ENCODE measurements at places on chromosomes 1 and 21.

GRCh38 chr1:208180421-208180820 lies 63.8 kb downstream of the PLXNA2 start:
- no peak for DNase-seq

- peak; percentile 23 for DNase-seq
Observed at GRCh38 chr1:98870959-98871903, 133.4 kb downstream of the PLPPR5 start.

DNA sequence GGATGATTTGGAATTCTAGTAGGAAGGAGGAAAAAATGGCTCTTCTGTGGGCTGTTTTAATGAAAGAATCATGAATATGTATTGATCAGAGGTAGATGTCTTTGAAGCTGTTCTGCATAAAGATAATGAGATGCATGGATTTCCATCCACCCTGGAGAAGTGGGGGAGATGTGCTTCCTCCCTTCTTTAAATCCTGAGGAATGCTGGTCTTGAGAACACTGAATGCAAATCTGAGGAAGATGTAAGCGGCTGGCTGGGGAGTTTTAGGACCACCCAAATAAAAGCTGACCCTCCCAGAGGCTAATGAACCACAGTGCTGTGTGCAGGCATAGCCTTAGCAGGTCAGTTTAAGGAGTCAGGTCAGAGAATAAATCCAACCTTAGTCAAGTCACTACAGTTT lies 37.3 kb downstream of the ZMYND12 start:
- no peak for DNase-seq

DNA sequence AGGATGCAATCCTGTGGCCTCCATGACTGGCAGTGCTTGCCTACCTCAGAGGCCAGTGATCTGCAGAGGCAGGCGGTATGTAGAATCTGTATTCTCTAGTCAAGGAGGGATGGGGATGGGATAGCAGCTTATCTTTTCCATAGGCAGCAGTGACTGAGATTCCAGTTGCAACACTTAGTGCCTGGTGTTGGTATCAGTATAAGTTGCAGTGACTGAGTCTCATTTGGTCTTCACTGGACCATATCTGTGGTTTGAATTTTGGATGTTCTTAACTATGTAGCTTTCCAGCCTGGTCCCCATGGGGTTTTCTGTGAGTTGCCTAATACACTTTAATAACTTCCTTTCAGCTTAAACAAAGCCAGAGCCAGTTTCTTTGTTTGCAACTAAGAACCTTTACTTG lies 16.5 kb downstream of the DYRK1A start:
- no peak for DNase-seq

- DNase-seq, result no peak
Observed at GRCh38 chr1:42150651-42151050, 2.6 kb upstream of the GUCA2B start.

GRCh38 chr1:21620011-21620410 lies 49.1 kb downstream of the RAP1GAP start:
- no peak for DNase-seq

DNA sequence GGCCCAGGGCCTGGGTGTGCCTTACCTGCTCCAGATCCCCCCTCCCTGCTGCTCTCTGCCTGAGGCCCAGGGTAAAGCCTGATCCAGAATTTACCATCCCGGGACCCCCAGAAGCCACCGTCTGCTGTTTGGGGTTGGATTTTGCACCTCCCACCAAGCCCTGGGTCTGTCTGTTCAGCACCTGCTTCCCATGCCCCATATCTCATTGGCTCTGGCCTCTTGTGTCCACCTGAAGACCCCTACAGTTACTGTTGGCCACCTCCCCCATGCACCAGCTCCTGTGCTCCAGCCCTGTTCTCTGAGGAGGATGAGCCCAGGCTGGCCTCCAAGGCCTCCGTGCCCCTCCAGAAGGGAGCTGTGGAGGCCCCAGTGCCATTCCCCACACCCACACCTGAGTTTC lies 113.9 kb downstream of the GRIK3 start:
- no peak for DNase-seq

DNA sequence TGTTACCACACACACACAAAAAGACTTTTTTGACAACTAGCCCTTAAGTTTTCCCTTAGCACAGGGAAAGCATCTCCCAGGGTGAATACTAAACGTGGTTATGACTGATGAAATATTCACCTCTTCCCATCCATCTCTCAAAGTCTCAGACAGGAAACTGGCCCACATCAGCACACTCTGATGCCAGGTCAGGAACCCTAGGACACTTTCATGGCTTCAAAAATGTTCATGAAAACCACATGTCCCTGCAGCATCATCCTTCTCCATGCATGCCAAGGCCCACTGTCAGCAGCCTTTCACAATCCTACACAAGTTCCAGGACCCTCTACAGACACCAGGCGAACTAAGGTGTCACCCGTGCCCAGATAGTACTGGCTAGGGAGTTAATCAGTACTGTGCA lies 68.7 kb downstream of the DNTTIP2 start:
- no peak for DNase-seq

DNA sequence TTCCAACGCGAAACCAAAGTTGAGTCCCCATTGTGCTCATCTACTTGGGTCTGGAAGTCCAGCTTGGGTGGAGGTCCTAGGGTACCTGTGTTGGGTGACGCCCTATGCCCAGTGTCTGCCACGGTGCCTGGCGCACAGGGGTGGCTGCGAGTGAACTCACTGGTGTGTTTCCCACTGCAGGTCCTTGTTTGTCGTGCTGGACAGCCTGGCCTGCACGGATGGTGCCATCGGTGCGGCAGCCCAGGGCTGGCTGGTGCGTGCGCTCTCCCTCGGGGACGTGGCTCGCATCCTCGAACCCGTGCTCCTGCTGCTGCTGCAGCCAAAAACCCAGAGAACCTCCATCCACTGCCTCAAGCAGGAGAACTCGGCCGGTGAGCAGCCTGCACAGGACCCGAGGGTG lies 80.4 kb upstream of the MORC3 start:
- DNase-seq, result no peak

GRCh38 chr21:34020005-34020847 lies 53.2 kb upstream of the MRPS6 start:
- DNase-seq, result no peak

- no peak for DNase-seq
Observed at GRCh38 chr21:29887313-29888009, 52.3 kb downstream of the GRIK1 start.

- no peak for DNase-seq
Observed at GRCh38 chr1:223179280-223179679, 36.2 kb upstream of the TLR5 start.

DNA sequence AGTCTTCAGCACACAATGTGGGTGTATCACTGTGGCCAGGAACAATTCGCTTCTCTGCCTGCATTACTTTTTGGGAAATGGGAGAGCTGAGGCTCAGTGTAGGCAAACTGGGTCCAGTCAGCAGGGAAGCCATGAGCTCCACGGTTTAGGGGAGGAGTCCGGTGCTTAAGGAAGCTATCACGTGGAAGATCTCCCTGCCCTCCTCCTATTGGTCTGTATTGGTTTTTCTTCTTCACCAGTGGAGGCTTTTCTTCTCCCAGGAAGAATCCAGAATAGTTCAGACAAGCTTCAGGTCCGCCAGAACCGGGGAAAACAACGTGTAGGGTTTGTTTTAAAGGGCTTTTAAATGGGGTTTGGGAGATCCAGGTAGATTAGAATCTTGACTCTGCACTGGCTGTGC lies 156.2 kb upstream of the CAMK1G start:
- DNase-seq, result no peak

DNA sequence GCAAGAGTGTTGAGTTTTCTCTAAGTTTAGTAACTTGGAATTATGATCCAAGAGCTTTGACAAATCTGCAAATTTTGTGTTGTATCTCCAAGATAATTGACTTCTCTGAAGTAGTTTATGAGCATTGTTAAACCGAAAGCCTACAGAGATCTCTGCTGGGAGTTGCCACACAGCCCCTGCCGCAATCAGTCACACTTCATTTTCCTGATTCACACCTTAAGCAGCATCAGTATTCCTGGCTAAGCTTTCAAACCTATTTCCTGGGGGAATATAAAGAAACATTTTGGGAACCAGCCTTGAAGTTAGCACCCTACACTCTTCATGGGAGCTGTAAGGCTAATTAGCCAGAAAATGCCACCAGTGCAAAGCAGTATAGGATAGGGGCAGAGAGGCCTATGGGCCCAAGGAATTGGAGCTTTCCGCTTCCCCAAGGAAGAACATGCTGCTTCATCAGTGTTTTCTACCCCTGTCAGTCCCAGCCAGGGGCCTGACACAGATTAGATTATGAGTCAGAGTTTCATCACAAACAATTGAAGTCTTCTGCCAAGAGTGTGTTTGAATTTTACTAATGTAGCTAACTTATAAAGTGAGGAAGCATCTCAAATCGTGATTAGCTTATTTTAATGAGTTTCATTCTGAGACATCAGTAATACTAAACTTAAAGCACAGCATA lies 23.2 kb upstream of the CACYBP start:
- DNase-seq, result no peak

- no peak for DNase-seq
Observed at GRCh38 chr1:204396015-204396583, 15.5 kb downstream of the PPP1R15B start.

- DNase-seq, result no peak
Observed at GRCh38 chr21:29371464-29371863, 72.7 kb downstream of the BACH1 start.

DNA sequence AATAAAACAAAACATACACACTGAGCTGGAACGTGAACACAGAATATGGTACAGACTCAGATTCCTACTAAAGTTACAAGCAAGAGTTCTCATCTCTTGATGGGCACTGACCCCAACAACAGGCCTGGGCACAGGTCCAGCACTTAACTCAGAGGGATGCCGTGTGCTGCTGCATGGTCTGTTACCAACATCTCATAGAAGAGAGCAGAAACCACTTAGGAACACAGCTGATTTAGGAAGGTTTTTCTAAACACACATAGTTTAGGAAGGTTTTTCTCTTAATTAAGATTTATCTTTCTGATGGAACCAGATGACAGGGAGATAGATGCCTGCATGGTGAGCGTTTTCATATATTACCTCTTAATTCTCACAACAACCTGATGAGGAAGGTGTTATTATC lies 1.5 kb downstream of the GCLM start:
- DNase-seq, result no peak

DNA sequence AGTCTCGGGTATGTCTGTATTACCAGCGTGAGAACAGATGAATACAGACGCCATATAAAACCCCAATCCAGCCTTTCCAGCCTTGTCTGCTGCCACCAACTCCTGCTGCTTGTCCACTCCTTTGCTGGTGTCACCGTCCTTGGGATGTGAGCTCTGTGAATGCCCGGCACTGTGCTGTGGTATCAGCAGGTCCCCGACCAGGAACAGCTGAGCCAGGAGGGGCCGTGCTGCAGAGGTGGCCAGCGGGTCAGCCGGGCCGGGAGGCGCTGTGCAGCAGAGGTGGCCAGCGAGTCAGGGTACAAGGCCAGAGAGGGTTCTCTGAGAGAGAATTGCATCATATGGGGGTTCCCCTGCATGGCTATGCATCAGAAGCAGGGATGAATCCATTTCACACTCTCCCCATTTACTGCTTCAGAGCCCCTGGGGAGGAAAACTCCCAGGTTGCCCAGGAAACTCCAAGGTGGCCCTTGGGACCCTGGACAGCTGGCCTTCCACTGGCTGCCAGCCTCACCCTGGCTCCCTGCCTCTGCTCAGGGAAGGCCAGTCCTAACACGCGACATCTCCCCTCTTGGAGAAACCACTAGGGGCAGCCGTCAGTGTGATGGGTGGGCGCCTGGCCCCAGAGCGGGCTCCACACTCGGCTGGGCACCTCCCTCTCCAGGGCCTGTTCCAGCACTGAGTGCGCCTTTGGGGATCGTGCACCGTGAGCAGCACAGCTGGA lies 122.4 kb upstream of the COL6A1 start:
- DNase-seq, result no peak

DNA sequence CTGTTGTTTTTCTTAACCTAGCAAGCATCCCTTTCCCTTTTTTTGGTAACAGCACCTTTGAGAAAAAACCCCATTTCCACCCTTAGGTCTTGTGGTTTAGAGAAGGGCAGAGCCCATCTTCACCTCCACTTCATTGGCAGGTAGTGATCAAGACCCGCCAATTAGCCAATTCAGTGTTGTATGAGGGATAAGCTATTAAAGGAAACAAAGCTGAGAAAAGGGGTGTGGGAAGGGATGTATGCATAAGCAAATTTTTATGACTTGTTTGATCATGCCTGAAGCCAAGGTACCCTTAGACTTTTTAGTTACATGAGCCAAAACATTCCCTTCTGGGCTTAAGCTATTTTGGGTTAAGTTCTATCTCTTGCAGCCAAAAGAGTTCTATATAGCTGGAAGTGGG lies 3.6 kb upstream of the ZNF697 start:
- DNase-seq, result no peak
